ENCODE measurements at places on chromosomes 1 and 21.

- DNase-seq = no peak
Observed at GRCh38 chr1:172167796-172168596, 252.5 kb upstream of the C1orf105 start.

- DNase-seq = peak; percentile 23
Observed at GRCh38 chr1:116711263-116711840, 42.9 kb upstream of the CD2 start.

GRCh38 chr1:211920141-211920572 is 89.6 kb upstream of the LPGAT1 start:
- DNase-seq = no peak

GRCh38 chr1:101485712-101486111 is 248.9 kb downstream of the S1PR1 start:
- no peak for DNase-seq

DNA sequence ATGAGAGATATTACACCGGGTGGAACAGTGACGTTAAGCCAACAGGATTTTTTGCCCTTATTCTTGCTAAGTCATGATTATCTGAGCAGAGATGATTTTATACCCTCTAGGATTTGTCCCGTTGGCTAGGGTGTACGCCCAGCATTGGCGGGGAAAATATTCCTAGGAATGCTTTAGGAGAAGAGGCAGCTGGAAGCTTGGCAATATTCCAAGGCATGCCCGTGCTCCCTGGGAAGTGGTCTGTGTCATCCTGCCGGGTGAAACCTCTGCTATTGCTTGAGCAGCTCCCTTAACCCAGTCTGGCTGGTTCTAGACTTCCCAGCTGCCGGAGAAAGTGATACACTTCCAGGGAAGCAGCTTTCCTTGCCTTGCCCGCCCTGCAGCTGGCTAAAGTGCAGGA is 16.2 kb downstream of the CHRNB2 start:
- DNase-seq = no peak

DNA sequence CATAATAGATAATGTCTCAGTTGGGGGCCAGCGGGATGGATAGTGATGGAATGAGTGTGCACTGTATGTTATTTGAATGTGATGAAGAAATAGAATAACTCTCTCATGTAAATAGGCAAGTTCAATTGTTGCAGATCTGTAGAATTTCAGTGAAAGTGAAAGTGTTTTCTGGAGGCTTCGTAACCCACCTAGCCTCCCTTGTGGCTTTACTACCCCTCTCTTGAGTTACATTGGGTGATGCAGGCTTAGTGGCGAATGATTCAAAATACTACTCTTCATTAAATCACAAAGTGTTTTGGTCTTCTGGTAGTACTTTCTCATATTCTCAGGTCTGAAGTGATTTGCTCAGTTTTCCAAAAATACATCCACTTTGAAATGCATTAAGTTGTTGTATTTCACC is 411.9 kb downstream of the ZP4 start:
- no peak for DNase-seq

- no peak for DNase-seq
Observed at GRCh38 chr1:19668888-19669287, 4.2 kb downstream of the HTR6 start.

- DNase-seq = no peak
Observed at GRCh38 chr1:151175041-151175741, 590 bp downstream of the TMOD4 start.

DNA sequence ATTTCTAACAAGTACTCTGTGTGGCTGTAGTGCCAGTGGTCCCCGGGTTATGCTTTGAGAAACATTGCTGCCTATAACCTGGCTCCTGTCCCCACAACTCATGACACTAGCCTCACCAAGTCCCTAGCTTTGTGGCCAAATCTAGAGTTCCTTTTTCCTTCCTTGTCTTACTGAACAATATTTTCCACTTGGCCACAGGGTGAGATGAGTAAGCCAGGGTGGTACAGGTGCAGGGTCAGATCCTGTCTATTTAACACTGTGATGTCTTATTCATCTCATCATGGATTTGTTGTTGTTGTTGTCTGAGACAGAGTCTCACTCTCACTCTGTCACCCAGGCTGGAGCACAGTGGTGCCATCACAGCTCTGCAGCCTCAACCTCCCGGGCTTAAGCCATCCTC is 18.6 kb downstream of the ARMH1 start:
- DNase-seq = no peak

- DNase-seq = no peak
Observed at GRCh38 chr1:204267191-204267601, 53.4 kb upstream of the GOLT1A start.

DNA sequence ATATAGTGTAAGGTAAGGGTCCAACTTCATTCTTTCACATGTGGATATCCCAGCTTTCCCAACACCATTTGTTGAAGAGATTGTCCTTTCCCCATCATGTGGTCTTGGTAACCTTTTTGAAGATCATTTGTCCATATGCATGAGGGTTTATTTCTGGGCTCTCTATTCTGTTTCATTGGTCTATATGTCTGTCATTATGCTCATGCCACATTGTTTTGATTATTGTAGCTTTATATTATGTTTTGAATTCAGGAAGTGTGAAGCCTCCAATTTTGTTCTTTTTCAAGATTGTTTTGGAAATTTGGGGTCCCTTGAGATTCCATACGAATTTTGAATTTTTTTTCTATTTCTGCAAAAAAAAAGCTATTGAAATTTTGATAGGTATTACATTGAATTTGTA is 15.2 kb upstream of the RCSD1 start:
- no peak for DNase-seq

- no peak for DNase-seq
Observed at GRCh38 chr1:21067551-21068227, 109.0 kb downstream of the EIF4G3 start.

DNA sequence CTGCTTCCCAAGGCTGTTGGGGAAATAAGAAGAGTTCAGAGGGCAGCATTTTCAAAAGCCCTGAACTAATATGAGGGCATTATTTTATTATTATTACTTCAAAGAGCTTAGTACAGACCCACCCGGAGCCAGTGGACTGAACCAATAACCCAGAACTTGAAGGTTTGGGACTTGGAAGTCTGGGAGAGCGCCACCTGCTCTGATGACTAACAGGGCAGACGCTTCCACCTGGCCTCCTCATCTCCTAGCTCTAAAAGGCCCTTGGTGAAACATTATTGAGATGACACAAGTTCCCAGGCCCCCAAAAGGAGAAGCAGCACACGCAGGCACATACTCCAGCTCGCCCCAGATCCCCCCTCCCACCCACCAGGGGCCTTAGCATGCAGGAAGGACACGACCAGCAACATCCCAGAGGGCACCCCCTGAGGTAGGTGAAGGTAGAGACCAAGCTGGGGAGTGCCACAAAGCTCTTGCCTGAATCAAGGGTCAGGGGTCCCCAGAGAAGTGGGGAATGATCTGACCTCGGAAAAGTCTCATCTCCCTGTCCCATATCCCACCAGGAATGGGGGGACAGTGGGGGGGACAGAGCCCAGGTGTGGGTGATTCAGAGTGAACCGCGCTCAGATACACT is 1.3 kb downstream of the DLGAP3 start:
- no peak for DNase-seq

DNA sequence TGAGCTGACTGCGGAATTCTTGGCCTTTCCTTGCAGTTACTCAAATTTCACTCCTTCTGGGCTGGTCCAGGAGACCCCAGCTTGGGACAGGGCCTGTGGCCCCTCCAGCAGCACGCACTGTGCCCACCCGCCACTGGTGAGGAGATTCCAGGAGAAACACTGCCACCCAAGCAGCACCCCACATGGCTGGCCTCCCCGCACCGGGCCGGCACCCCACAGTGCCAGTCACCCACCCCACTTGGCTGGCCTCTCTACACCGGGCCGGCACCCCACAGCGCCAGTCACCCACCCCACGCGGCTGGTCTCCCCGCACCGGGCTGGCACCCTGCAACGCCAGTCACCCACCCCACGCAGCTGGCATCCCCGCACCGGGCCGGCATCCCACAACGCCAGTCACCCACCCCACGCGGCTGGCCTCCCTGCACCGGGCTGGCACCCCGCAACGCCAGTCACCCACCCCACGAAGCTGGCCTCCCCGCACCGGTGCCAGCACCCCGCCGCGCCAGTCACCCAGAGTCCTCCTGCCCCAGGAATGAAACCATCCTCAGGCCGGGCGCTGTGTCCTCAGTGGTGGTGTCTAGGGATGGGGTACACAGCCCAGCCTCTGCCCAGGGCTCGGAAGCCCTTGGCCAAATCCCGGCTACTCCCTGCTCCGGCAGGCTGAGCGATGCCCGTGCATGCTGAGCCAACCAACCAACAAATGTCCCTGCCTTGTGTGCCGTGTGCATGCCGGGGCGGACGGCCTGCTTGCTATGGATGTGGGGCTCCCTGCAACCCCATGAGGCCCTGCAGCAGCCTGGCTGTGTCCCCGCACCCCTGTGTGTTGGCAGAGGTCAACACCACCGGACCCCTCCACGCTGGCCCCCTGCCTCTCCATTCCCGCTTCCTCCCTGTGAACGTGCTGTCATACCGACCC is 38.6 kb upstream of the TSPEAR start:
- DNase-seq = no peak

GRCh38 chr1:232768793-232769192 is 36.4 kb upstream of the MAP10 start:
- DNase-seq = no peak

DNA sequence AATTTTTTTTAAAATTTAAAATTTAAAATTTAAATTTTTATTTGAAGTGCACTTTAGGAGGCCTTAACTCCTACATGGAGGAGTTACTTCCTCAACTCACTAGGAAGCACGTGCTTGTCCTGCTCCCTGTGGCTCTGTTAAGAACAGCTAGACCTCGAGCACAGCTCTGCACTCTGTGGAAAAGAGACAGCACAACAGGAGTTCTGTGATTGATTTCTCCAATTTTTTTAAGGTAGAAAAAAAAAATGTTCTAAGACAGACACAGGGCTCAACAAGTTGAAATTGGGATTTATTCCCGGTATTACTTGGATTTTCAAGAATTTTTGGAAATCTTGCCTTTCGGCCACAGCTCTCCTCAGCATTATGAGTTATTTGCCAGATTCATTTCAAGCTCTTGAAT is 356.6 kb upstream of the LYPLAL1 start:
- DNase-seq = no peak

DNA sequence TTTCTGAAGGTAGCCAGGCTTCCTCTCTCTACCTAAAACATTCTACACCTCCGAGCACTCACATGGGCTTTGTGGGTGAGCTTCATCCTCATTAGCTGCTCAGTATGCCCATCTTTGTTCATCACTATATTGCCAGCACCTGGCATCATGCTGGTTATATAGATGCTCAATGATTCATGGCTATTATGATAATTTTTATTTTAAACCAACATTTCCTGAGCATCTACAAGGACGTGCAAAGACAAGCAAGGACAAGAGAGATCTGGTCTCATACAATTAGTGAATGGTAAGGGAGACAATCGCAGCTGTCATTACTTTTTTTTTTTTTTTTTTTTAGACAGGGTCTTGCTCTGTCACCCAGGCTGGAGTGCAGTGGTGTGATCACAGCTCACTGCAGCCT is 11.3 kb upstream of the QSOX1 start:
- no peak for DNase-seq

Measured in common myeloid progenitor, CD34-positive (primary cell).